ENCODE measurements at places on chromosomes 7 and 10.

DNA sequence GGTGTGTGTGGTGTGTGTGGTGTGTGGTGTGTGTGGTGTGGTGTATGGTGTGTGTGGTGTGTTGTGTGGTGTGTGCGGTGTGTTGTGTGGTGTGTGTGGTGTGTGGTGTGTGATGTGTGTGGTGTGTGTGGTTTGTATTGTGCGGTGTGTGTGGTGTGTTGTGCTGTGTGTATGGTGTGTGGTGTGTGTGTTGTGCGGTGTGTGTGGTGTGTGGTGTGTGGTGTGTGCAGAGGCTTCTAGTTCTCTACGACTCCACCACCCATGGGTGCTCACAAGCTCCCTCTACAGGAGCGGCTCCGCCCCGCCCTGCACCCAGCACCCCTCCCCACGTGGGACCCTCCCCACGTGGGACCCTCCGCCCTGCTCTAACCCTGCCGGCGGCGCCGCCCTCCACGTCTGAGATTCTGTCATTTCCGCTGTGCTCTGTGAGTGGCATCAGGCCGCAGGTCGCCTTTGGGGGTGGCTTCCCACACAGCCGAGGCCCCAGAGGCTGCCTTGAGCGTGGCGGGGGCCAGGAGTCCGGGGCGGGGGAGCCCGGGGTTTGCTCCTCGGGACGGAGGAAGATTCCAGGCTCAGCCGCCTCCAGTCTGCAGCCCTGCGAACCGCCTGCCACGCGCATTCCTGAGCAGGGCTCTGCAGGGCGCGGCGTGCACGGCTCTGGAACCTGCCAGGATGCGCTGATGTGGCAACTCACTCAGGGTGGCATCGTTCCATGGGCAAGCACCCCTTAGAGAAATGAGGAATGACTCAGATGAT, 37.0 kb upstream of the DNAJB6 start:
- DNase-seq = no peak

GRCh38 chr7:2862831-2863361, 18.8 kb upstream of the GNA12 start:
- no peak for DNase-seq

DNA sequence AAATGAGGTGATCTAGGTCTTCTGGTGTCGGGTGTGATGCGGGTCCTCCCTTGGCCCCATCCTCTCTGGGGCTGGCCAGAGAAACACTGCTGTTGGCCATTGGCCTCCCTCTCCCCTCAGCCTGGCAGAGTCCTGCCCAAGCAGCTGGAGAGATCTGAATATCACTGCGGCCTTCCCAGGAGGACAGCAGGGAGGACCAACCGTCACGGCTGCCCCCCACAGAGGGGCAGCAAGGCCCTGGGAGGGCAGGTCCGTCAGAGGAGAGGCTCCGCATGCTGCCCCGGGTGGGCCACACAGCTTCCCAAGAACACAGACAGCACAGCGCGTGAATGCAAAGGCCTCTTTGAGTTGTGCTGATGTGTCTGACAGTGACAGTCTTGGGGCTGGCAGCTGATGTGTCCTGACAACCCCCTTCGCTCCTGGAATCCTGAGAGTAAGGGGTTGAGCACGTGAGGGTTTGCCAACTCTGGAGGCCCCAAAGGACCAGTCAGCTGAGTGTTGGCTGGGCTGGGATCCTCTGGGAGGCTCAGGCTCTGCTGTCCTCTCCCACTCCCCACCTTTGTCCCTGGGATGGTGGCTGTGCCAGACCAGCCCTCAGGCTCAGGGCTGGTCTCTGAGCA, 132.5 kb upstream of the UNC5B start:
- DNase-seq = no peak

DNA sequence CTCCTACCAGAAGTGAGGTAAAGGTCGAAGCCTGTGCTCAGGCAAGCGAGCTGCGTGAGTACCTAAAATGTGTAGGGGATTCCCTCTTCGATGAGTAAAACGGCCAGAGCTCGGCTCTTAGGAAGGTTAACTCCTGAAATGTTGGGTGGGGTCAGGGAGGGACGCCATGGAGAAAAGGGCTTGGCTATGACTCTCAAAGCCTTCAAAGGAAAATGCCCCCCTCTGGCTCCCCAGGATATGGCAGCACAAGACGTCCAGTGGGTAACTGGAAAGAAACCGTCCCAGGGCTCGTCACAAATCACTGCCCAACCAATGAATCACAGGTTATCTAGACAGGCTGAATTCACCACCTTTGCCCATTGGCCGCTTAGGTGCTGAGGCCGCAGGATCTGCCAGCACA, 58.0 kb downstream of the CALML3 start:
- no peak for DNase-seq

Measured in GM18507 (cell line).